ENCODE measurements at places on chromosomes 4 and X.

DNA sequence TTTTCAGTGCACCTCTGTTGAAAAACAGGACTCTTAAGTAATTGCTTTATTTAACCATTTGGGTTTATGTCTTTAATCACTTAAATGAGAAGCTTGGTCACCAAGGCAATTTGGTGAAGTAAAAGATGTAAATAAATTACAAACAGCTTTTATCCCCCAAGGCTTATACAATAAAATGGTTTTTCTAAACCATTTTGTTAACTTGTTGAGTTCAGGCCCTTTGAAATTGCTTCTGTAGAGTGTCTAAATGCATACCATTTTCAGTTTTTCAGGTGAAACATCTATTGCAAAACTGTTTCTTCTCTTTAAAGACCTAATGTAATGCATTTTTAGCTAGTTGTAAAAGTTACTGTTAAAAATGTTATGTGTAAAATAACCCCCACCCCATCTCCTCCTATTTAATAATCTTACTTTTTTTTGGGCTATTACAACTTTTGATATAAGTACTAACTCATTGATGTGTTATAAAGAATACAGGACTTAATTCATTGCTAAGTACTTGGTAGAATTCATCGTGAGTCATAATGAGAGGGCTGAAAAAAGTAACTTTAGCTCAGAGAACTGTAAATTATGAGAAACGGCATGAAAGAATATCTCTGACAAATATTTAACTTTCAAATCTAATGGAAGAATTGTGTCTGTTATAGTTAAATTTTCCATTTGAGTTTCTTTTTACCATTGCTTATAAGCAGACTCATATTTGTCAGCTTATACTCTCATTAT lies 4.5 kb downstream of the RAPGEF2 start:
- H3K36me3 ChIP-seq: no peaks in the 10 kb centered on the region
- DNase-seq: no peak
- peaks cover 20% of the 10 kb centered on the region for H3K4me1 ChIP-seq
- no peak overlapping the region for H3K4me3 ChIP-seq
- H3K27me3 ChIP-seq: no peaks in the 10 kb centered on the region
- no peak overlapping the region for H3K27ac ChIP-seq

GRCh38 chr4:900073-900472 lies 32.0 kb downstream of the GAK start:
- DNase-seq: no peak
- no peaks in the 10 kb centered on the region for H3K27me3 ChIP-seq
- peaks cover 24% of the 10 kb centered on the region for H3K36me3 ChIP-seq

DNA sequence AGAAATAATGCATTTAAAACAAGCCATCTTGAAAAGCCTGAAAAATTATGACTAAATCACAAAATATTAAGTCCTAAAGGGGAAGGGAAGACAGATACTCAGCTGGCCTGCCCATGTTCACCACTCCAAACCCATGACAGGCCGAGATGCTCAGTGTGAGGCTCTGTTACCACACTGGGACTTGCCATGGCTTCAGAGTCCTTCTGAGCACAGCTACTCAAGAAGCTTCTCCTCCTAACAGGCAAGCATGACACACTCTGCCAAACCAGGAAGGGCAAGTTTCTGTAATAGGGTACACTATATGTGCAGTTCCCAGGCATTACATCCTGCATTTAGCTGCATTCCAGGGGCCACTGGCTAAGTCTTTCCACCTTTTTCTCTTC lies 34.0 kb upstream of the CYBB start:
- no peak overlapping the region for H3K27ac ChIP-seq
- DNase-seq: no peak
- H3K4me1 ChIP-seq: no peaks in the 10 kb centered on the region
- no peak overlapping the region for H3K4me3 ChIP-seq

DNA sequence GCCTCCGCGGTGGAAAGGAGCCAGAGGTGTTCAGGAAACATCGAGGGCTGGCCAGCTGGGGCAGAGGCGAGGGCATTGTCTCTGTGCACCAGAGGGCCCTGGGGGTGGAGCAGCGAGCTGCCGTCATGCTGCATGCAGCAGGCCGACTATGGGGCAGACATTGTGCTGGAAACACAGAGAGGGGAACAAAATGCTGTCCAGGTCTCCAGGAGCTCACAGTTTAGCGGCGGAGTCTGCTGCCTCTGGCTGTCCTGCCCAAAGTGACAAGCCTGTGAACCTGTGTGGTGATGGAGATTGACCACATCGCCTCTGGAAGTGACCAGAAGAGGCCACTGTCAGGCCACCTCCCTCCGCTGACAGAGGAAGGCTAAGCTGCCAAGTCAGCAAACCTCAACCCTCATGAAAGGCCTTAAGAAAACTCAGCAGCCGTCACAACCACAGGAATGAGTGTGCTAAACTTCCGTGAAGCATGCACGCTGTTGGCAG lies 20.1 kb upstream of the SASH3 start:
- H3K27me3 ChIP-seq: no peaks in the 10 kb centered on the region
- peaks cover 3% of the 10 kb centered on the region for H3K4me1 ChIP-seq
- H3K27ac ChIP-seq: peak overlapping the region; percentile 39
- no peak overlapping the region for H3K4me3 ChIP-seq

DNA sequence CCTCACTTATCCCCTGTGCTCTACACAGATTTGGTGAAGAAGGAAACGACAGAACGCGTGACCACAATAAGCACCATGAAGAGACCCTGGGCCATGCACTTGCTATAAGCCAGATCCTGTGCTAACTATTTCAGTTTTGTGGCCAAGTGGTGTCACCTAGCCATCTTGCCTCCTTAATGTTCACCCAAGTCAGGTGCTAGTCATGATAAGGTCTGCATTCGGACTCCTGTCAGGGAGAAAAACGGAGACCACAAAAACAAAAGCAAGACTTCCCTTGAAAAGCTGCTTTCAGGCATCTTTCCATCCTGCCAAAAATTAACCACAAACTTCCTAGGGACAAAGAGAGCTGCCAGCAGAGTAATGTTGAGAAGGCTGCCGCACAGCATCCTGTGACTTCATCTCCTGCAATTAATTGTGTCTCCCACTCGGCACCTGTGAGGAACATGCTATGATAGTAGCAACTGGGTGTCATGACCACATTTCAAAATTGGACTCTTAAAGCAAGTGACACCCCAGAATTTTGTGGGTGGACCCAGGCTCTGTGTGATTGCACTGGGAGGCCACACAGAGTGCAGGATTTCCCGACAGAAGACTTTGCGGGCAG lies 8.8 kb upstream of the IDS start:
- no peak for DNase-seq
- H3K36me3 ChIP-seq: no peaks in the 10 kb centered on the region
- no peaks in the 10 kb centered on the region for H3K27me3 ChIP-seq
- H3K4me1 ChIP-seq: no peaks in the 10 kb centered on the region
- no peak overlapping the region for H3K27ac ChIP-seq
